Cerebellum (tissue), 4 donors: ENCODE measurements at places on chromosomes 4 and X. TPM values are rescaled to one million over a fixed set of nuclear protein-coding genes. Genes with fewer than 3 reads are reported as not detected.

GRCh38 chr4:139266208-139266582 is 13.8 kb downstream of the MGARP start:
- DNase-seq: no peak

DNA sequence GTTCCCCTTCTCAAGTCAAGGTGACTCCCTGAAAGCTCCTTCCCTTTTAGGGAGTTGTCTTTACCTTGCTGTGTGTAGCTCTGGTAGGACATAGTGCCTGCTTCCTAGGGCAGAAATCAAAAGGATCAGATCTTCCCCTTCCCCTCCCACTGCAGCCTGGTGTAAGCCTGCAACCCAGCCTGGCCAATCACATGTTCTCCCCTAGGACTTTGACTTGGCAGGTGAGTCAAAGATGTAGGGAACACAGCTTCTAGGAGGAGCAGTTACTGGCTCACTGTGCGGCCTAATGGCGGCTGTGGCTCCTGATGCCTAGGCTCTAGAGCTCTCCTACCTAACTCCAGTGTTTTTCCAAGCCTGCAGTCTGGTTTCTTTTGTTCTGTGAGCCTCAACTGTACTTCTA is 103.9 kb downstream of the AASDH start:
- no peak for DNase-seq

GRCh38 chr4:156939801-156940200 is 31.8 kb downstream of the PDGFC start:
- DNase-seq: no peak

- DNase-seq: no peak
Measured at GRCh38 chr4:88442689-88443191, 14.2 kb upstream of the HERC5 start.

GRCh38 chr4:87078987-87079486 is 141.4 kb downstream of the KLHL8 start:
- no peak for DNase-seq

DNA sequence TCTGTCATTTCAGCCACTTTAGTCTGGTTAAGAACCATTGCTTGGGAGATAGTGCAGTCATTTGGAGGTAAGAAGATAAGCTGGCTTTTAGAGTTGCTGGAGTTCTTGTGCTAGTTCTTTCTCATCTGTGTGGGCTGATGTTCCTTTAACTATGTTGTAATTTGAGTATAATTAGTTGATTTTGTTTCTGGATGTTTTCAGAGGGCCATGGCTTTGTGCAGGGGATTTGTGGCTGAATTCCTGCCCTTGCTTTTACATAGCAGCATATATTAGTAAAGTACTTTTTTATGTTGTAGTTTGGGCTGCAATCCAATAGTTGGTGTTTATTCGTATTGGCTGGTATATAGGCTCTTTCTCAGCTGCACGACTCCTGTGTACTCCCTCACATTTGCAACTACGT is 339.6 kb downstream of the ANKRD50 start:
- DNase-seq: no peak

The CDX4 gene
- total RNA-seq: not detected

The RNF128 gene
- 2.0 TPM for total RNA-seq
